Fibroblast of the aortic adventitia (primary cell): ENCODE measurements at places on chromosomes 12 and 14.

GRCh38 chr12:74820324-74820723 lies 282.7 kb downstream of the ATXN7L3B start:
- DNase-seq: no peak

DNA sequence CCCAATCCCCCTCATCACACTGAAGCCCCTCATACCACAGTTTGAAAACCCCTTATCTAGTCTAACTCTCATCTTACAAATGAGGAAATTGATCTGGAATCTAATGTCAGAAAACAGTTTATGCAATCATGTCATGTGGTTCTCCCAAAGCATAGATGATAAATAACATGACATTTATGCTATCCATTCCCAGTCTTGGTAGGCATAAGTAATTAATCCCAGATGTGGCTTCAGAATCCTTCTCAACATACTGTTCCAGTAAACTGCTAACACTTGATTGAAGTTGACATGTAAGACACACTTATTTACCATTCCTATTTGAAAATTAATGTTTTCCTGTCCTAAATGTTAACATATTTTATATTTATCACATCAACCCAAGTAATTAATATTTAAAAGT lies 168.7 kb downstream of the GALC start:
- DNase-seq: peak; percentile 6

DNA sequence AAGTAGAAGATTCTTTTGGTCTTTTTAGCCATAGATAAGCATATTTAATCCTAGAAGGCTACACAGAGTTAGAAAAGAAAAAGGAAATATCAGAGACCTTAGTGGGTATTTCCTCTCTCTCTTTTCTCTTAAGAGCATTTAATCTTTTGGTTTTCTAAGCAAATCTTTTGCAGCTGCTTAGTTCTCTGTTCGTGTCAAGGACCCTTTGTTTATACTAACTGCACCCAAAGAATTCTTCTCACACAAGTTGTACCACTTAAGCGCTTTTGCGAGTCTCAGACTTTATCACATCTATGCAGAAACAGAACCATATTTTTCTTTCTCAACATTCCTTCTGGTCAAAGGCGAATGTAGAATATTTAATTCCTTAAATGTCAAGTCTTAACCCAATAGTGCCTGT lies 17.9 kb upstream of the NID2 start:
- DNase-seq: no peak

GRCh38 chr12:109467978-109468676 lies 9.0 kb downstream of the KCTD10 start:
- no peak for DNase-seq

GRCh38 chr12:108112832-108113556 lies 16.1 kb upstream of the WSCD2 start:
- no peak for DNase-seq
